Psoas muscle (tissue), 8 donors: ENCODE measurements at places on chromosomes 11 and 22. TPM values are rescaled to one million over a fixed set of nuclear protein-coding genes. Genes with fewer than 3 reads are reported as not detected.
A peak's percentile ranks its signal among the peaks of the same experiment; 100 is the strongest.

DNA sequence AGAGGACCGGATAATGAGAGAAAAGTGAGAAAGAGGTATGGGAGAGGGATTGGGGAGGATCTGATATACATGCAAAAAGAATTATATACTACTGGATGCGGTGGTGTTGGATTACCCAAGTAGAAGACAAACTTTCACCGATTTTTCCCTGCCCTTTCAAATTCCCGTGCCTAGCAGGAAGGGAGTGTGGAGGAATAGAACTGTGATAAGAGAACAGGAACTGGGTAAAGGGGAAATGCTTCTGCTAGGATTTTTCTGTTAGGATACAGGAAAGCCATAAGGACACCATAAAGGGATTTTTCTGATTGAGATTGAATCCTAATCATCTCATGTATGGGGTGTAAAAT lies 480 bp upstream of the MTMR2 start:
- H3K4me3 ChIP-seq = peak overlapping the region; percentile 77
- no peak for DNase-seq
- H3K4me1 ChIP-seq = peaks cover 19% of the 10 kb centered on the region
- peak overlapping the region; percentile 88 for H3K27ac ChIP-seq

DNA sequence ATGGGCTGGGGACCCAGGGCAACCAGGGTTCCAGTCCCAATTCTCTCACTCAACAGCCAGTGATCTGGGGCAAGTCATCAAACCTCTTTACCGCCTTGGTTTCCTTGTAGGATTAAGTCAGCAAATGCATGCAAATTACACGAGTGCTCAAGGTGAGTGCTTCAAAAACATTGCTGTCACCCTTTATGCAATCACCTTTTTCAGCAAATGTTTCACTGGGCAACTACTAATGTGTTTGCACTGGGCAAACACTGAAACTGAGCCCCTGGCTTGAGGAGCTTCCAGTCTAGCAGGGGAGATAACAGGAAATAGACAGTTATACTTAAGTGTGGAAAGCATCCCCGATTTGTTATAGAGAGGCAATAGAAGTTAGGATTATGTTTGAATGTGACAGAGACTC lies 37.7 kb upstream of the DMC1 start:
- H3K4me1 ChIP-seq = peaks cover 11% of the 10 kb centered on the region
- H3K27ac ChIP-seq = no peak overlapping the region
- H3K27me3 ChIP-seq = no peaks in the 10 kb centered on the region
- H3K4me3 ChIP-seq = no peak overlapping the region

OR5I1 gene
- not detected for total RNA-seq

- H3K27me3 ChIP-seq = no peaks in the 10 kb centered on the region
- H3K27ac ChIP-seq = no peak overlapping the region
Measured at GRCh38 chr11:131392528-131393255, 22.3 kb downstream of the NTM start.

LSP1 gene
- total RNA-seq = 16.0 TPM

DNA sequence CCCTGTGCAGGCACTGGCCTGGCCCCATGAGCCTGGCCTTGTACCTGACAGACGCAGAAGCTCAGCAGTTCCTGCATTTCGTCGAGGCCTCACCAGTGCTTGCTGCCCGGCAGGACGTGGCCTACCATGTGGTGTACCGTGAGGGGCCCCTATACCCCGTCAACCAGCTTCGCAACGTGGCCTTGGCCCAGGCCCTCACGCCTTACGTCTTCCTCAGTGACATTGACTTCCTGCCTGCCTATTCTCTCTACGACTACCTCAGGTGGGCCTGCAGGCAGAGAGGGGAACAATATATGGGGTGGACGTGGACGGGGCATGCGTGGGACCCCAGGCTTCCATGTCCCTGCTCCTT lies 4.9 kb downstream of the LARGE2 start:
- peaks cover 1% of the 10 kb centered on the region for H3K4me1 ChIP-seq
- H3K4me3 ChIP-seq = no peak overlapping the region
- H3K27me3 ChIP-seq = no peaks in the 10 kb centered on the region
- no peak overlapping the region for H3K27ac ChIP-seq
- H3K36me3 ChIP-seq = no peaks in the 10 kb centered on the region

KRTAP5-8 gene
- total RNA-seq = not detected

DNA sequence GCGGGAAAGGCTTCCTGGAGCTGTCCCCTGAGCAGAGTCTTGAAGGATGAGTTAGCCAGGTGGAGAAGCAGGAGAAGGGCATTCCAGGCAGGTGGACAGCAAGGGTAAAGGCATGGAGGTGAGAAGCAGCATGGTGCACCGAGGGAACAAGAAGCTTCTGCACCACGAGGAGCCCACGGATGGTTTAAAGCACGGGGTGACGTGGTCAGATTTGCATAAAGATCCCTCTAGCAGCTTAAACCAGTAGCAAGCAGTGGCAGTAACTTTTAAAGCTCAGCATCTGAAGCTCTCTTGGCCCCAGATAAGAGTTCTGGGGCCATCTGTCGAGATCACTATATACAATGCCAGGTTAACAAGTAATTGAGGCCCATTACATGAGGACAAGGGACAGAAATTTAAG lies 36.8 kb downstream of the SERPINH1 start:
- H3K4me1 ChIP-seq = no peaks in the 10 kb centered on the region
- DNase-seq = no peak
- H3K27me3 ChIP-seq = no peaks in the 10 kb centered on the region
- no peak overlapping the region for H3K27ac ChIP-seq
- no peak overlapping the region for H3K4me3 ChIP-seq

DNA sequence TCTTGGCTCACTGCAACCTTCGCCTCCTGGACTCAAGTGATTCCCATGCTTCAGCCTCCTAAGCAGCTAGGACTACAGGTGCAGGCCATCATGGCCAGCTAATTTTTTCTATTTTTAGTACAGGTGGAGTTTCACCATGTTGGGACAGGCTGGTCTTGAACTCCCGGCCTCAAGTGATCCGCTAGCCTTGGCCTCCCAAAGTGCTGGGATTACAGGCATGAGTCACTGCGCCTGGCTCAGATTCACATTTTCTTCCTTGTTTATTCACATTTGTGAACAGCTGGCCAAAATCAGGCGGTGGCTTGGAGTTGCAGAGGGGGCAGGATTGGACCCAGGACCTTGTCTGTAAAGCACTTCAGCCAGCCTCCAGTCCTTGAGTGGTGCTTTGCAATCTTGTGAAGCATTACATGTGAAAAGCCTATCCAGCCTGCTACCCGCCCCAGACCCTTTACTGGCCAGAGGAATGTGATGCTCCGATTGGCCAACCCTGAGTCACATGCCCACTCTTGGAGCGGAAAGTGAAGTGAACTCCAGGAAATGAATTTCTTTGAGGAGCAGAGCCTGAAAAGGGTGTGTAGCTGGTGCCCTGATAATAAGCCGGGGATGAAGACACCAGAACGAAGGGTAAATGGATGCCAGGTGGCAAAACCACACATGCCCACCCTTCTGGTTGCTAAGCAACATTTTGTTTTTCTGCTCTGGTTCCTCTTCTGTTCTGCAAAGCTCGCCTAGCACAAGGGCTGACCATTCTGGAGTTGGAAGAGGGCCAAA lies 62.6 kb upstream of the PTPRJ start:
- no peaks in the 10 kb centered on the region for H3K27me3 ChIP-seq
- no peak overlapping the region for H3K4me3 ChIP-seq
- no peak overlapping the region for H3K27ac ChIP-seq
- no peaks in the 10 kb centered on the region for H3K4me1 ChIP-seq

GRCh38 chr11:76792505-76793264 lies 9.5 kb downstream of the TSKU start:
- DNase-seq = no peak
- no peak overlapping the region for H3K27ac ChIP-seq
- no peak overlapping the region for H3K4me3 ChIP-seq
- H3K36me3 ChIP-seq = no peaks in the 10 kb centered on the region
- H3K4me1 ChIP-seq = no peaks in the 10 kb centered on the region

DNA sequence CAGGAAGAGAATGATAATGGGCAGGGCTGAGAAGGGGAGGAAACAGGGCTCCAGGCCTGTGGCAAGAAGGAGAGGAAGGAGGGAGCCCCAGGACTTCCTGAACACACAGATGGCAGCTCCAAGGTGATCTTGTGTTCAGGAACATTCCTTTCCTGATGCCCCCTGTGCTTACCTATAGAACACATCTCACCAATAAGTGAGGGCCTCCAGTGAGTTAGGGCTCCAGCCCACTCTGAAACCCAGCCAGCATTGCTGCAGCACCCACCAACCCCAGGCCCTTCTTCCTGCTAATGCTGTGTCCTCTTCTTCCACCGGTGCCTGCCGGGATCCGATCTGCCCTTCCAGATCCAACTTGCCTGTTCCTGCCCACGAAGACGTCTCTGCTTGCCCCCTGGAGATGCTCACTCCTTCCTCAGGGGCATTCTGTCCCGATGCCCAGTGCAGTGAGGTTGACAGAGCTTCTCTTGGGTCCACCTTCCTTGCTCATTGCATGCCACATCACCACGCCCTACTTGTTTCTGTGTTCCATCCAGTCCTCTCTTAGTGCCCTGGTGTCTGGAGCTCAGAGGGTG lies 17.4 kb downstream of the ANKK1 start:
- no peak overlapping the region for H3K27ac ChIP-seq
- H3K4me3 ChIP-seq = no peak overlapping the region
- no peaks in the 10 kb centered on the region for H3K4me1 ChIP-seq
- DNase-seq = no peak

GRCh38 chr11:68327586-68328370 lies 15.4 kb downstream of the LRP5 start:
- DNase-seq = no peak
- no peak overlapping the region for H3K27ac ChIP-seq
- no peaks in the 10 kb centered on the region for H3K27me3 ChIP-seq
- H3K36me3 ChIP-seq = no peaks in the 10 kb centered on the region
- H3K4me3 ChIP-seq = no peak overlapping the region

GRCh38 chr22:50694766-50695420 lies 22.3 kb downstream of the SHANK3 start:
- H3K4me1 ChIP-seq = peaks cover 5% of the 10 kb centered on the region
- peak; percentile 31 for DNase-seq
- no peak overlapping the region for H3K4me3 ChIP-seq
- no peak overlapping the region for H3K27ac ChIP-seq
